ENCODE measurements at places on chromosomes 7 and 10.

- DNase-seq, result no peak
Observed at GRCh38 chr10:88082391-88082790, 219.0 kb downstream of the PTEN start.

DNA sequence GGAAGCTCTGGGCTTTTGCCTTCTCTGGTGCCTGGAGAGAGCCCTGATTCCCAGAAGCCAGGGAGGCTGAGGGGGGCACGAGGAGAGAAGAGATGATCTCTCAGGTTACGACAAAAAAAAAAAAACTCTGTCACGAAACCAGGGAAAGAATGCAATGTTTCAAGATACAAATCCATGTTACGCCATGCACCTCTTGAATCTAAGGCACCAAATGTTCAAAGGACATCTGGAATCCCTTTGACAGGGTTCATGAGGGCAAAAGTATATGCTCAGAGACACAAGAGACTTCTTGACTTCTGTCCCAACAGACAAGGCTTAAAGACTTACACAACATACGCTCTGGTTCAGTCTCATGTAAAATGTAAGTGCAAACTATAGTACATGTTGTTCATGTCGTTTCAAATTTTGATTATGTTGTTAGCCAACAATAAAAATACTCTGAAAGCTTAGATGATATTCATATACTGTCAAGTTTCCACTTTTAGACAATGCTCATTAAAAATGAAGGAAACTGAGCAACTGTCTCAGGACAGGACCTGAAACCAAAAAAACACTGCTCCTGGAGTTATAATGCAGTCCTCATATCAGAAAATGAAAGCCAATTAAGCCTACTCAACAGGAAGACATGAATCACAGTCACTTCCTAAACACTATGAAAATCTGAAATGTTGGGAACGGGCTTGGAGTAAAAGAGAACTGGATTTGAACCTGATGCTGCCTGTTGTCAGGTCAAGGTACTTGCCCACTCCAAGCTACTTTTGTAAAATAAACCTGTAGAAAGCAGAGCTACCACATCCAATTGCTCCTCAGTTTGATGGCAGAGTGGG is 72.3 kb downstream of the CHCHD3 start:
- no peak for DNase-seq

DNA sequence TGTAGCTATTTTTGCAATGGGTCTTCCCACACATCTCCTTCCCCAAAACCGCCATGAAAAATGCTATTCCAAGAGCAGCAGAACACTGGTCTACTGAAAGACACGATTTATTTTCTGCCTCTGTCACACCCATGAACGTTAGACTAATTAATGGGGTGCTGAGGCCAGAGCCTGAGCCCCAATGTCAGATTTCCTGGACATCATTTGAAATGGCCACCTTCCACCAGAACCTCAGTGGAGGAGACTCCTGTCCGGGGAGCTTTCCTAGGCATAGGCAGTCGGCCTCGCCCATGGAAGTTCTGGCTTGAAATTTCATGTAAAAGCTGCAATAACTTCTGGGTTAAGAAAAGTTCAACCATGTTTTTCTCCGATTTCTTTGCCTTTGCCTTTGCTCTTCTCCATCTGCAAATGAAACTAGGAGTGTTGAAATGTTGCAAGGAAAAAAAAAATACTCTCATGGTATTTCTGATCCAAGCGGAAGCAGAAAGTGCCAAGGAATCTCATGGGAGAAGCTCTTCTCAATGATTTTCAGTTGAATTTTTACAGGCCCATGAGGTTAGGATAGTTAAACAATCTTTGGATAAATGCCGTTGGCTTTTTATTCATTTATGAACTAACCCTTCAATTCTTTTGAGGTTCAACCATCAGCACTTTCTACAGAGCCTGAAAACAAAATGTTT is 570.8 kb upstream of the MGMT start:
- no peak for DNase-seq

GRCh38 chr10:8054494-8055407 is at the start of gene GATA3:
Gene GATA3 (plus strand): TSS chr10:8054688. CDS start chr10:8055656, 968 bp downstream.
- no peak for DNase-seq

- no peak for DNase-seq
Observed at GRCh38 chr10:94035982-94036765, 42.4 kb downstream of the PLCE1 start.

GRCh38 chr7:7159063-7159658 is 23.2 kb upstream of the C1GALT1 start:
- DNase-seq, result no peak

- no peak for DNase-seq
Observed at GRCh38 chr10:18240185-18240882, 100.1 kb downstream of the CACNB2 start.

- DNase-seq, result no peak
Observed at GRCh38 chr10:3977761-3978160, 192.8 kb upstream of the KLF6 start.

DNA sequence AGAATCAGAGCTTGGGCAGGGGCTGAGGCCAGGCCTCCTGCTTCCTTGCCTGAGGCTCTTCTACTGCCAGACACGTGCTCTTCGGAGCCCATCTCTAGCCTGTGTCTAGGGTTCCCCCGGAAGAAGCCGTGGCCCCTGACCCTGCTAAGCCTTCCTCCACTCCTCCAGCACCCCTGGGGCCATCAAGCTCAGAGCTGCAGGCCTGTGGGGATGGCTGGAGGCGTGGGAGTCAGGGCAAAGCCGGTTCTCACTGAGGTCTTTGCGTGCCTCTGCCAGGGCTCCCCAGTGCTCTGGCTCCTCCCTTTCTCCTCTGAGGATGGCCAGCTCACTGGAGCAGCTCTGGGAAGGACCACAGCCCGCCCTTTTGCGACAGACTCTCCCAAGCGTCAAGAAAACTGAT is 34.4 kb downstream of the GHRHR start:
- no peak for DNase-seq

DNA sequence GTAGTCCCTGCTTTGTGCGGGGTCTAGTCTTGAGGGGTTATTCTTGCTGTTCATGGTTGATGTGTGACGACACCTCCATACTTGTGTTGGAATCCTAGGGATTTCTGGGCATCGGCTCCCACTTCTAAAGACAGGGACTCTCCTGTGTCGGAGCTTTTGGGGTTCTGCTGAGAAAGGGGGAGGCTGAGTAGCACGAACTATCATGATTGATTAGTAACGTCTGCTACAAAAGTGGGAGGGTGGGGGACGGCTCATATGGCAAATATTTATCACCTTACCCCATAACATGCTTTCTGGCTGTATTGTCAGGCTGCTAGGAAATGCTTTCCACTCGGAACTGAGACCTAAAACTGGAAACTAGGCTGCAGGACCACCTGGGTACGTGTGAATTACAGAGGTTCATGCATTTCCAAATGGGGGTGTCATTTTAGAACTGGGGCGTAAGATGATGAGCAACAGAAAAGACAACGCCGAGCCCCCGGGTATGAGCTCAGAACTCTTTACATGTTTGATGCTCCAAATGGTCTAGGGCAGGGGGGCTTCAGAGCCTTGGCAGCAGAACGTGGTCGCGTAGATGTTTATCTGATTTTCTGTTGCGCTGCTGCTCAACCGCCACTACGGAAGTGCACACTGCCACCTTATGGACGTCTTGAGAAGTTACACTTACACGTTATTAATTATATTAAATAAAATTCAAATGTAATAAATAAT is 15.1 kb upstream of the NME8 start:
- DNase-seq, result no peak

- DNase-seq, result no peak
Observed at GRCh38 chr7:35969066-35969465, 168.2 kb downstream of the SEPTIN7 start.

GRCh38 chr10:30422981-30423654 is 10.9 kb upstream of the MAP3K8 start:
- no peak for DNase-seq

GRCh38 chr10:125641398-125641797 is 41.6 kb downstream of the TEX36 start:
- DNase-seq, result no peak

- DNase-seq, result no peak
Observed at GRCh38 chr7:134542195-134542771, 6.6 kb upstream of the AKR1B15 start.

- DNase-seq, result no peak
Observed at GRCh38 chr7:125363873-125364272, 434.2 kb upstream of the POT1 start.

DNA sequence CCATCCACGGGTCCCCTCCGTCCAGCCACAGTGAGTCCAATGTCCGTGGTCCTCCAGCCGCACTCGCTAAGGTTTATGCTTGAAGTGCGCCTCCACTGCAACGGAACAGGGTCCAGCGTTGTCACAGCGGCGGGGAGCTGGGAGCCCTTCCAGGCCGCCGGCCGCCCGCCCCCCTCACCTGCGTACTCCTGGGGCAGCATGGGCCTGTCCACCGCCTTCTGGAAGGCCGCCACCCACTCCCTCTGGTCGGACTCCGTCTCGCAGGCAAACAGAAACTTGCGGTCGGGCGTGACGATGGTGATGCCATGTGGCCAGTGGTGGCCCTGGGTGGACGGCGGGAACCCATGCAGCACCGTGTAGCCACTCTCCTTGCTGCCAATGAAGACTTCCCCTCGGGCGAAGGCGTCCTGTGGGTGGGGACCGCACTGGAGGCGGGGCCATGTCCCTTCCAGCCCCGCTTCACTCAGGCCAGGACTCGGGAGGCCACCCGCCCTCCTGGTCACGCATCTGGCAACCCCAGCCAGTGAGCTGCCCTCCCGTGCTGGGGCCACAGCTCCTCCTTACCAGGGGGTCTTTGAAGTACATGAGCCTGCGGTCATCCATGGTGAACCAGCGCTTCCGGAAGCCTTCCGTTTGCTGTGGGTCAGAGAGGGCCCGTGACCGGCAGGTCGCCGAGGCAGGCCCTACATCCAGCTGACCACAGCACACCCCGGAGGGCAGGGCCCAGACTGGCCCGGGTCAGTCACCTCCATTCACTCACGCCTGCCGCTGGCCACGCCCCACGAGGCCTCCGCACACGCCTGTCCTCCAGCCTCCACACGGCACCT is 22.7 kb downstream of the GET4 start:
- no peak for DNase-seq

- DNase-seq, result no peak
Observed at GRCh38 chr10:34181553-34182300, 633.4 kb downstream of the PARD3 start.

DNA sequence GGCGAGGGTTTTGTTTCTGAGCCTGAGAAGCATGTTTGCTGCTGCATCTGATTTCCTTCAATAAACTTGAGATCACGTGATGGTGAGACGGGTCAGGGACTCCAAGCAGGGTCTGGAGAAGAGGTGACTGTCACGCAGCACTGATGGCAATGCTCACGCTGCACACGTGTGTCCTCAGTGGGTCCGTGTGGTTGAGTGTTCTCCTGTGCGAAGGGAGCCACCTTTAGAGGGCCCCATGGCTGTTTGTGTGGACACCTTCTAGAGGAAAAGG is 100.4 kb downstream of the WDR37 start:
- DNase-seq, result no peak

DNA sequence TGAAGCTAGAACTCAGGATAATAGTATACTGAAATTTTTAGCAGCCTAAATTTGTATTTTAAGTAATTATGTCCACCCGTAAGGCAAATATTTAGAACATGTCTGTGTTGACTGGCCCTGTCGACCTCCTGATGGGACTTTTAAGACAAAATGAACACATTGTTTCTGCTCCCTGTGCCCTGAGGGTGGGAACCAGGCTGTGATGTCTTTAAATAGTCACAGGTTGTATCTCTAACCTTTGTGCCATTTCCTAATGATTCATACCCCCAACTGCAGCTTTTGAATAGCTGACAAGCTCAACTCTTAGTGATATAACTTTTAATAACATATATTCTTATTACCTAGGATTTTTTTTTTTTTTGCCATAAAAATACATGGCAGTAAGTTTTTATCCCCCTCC is 494.9 kb upstream of the AKR1E2 start:
- no peak for DNase-seq

GRCh38 chr10:89019569-89020327 is 29.1 kb downstream of the FAS start:
- no peak for DNase-seq

DNA sequence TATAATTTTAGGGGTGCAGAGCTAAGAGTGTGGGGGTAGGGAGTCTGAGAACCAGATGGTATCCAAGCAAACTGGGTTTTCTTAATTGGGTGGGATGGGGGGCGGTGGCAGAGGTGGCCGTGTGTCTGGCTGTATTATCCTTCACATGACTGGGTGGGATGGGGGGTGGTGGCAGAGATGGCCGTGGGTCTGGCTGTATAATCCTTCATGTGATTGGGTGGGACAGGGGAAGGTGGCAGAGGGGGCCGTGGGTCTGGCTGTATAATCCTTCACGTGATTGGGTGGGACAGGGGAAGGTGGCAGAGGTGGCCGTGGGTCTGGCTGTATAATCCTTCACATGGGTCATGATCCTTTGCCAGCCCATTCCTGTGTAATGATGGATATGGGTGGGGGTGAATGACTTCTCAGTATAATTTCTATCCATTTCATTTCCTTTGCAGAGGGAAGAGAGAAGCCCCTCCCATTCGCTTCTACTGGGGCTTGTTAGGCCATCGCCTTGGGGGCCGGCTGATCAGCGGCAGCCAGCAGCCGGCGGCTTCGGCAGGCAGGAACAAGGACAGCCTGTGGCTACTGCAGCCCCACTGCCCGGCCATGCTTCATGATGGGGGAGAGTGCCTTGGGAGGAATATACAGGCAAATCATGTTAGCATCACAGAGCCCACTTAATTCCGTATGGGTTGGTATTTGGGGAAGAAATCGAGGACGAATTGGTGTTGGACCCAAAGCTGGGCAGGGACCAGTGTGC is 179.6 kb upstream of the MKI67 start:
- no peak for DNase-seq

DNA sequence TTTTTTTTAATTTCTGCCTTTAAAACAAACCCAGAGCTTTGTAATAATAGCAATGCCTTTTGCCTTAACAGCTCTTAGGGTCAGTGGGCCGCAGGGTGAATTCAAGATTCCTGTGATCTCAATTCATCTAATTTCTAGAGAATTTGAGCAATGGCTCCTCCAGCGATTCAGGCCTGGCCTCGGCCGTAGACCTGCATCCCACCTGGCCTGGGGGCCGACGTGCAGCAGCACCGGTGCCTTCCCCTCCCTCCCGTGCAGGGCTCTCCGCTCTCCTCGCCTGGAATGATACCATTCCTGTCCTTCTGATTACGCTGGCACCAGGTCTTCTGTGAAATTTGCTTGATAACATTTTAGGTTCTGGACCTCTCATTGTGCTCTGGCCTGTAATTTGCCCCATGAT is 172.5 kb downstream of the ADARB2 start:
- no peak for DNase-seq

DNA sequence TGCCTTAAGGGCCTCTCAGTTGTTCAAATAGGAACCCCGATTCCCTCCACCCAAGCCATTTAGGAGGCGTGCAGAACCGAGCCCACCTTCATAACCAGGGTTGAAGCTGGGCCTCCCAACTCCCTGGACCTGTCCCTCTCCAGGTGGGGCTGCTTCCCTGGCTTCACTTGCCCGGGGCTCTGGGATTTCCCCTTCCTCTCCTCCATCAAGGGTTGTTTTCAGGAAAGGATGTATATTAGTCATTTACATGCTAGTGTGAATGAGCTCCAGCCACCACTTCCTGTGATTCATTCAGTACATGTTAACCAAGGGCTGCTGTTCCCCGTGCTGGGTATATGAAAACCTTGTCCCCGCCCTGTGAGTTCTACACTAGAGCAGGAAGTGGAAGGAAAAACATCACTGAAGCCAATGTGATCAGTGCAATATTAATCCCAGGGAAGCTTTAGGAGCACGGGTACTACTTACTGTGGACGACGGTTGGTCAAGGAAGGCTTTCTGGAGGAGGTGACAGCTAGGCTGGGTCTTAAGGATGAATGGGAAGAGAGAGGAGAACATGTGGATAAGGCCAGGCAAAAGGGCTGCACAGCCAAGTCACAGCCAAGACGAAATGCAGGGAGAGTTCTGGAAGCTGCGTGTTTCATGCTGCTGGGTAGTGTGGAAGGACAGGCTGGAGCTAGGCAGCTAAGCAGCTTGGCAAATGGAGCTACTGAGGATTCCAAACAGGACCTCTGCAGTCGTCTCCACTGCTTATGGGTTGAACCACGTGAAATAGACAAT is 150.1 kb upstream of the SHH start:
- no peak for DNase-seq

All from esophagus squamous epithelium (tissue), 5 donors.